Activated T-helper 17 cell treated with anti-CD3 and anti-CD28 coated beads, Interleukin-2, amount 50 U/mL, for 72 hours (primary cell): ENCODE measurements at places on chromosomes 5 and 9.

DNA sequence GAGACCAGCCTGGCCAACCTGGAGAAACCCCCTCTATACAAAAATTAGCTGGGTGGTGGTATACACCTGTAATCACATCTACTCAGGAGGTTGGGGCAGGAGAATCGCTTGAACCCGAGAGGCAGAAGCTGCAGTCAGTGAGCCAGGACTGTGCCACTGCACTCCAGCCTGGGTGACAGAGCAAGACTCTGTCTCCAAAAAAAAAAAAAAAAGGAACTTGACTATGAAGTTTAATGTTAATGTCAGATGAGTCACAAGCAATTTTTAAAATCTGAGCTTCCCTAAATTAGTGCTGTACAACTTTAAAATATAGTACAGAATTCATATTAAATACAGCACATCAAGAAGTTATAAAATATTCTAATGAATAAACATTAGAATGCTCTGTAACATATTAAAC, 1.5 kb downstream of the MEIKIN start:
- no peak for ATAC-seq

- no peak for ATAC-seq
These were observed 76.3 kb upstream of the IQGAP2 start for GRCh38 chr5:76326577-76327302.

GRCh38 chr5:116799401-116799800, 224.8 kb upstream of the SEMA6A start:
- ATAC-seq, result no peak

GRCh38 chr9:75188756-75189155, 100.4 kb downstream of the OSTF1 start:
- peak; percentile 72 for ATAC-seq

- no peak for ATAC-seq
These were observed 390.6 kb downstream of the DNAH5 start for GRCh38 chr5:13553896-13554295.

- no peak for ATAC-seq
These were observed 69.2 kb upstream of the S1PR3 start for GRCh38 chr9:88922091-88922490.

GRCh38 chr9:129013674-129014073, 14.5 kb downstream of the SH3GLB2 start:
- ATAC-seq, result no peak

DNA sequence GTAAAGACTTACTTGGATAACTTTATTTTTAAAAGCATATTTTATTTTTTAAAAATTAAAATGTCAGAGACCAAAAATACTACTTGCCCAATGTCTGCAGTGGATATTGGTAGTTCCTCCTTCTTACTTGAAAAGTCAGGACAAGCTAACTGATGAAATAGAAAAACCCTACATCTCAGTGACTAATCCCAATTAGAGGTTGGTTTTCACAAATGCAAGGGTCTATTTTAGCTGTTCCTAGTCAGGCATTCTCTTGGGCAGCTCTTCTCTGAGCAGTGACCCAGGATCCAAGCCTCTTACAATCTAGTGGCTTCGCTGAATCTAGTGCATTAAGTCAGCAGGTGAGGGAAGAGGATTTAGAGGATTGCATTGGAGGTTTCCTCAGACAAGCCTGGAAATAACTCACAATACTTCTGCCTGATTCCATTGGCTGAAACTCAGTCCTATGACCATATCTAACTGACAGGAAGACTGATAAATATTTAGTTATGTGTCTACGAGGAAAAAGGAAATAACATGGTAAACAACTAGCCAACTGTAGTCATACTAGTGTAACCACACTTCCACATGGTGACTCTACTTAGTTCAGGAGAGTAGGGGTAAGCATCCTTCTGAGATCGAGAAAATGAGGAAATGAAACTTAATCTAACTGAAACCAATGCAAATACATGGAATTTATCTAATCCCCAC, 34.2 kb upstream of the MIER3 start:
- no peak for ATAC-seq

- ATAC-seq, result peak; percentile 26
These were observed 646.8 kb upstream of the WWC1 start for GRCh38 chr5:167644619-167645018.

DNA sequence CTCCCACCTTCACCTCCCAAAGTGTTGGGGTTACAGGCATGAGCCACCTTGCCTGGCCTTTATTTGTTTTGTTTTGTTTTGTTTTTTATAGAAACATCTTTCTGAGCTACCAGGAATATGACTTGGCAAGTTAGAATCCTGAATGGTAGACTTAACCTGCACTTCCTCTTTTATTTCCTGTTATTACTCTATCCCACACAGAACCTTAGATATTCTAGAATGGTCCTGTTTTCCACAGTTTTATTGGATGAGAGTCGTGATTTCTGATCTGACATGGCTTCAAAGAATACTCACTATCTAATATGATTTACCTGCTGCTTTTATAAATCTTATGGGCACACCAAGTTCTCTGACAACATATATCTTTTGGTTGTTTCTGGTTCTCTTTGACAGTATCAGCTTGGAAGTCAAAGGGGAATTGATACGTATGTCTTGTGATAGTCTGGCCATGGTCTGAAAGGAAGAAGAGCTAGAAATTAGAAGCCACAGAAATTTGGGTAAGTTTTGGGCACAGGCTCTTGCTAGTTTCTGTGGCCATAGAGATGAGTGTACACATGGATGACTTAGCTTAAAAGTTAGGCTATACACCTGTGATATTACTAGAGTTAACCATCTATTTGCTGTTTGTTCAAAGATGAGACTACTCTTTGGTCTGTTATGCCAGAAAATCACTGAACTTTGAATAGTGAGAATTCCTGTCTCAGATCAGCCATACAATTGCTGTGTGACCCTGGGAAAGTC, 4.7 kb upstream of the PANK3 start:
- ATAC-seq, result no peak

- ATAC-seq, result peak; percentile 11
These were observed 222.6 kb downstream of the MEF2C start for GRCh38 chr5:88660264-88660946.

DNA sequence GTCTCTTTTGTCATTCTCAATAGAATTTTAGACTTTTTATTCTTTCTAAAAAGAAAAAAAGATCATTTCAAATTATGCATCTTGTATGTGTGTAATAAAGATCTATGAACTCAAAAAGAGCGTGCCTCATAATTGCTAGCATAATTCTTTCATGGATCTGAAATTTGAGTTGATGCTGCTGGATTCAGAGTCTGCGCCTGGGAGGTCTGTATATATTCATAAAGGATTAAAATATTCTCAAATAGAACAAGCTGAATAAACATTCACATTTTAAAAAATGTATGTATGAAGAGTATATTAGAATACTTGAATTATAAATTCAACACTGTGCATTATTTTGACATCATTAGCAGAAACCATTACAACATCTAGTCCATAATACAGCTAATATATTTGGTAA, 297.8 kb upstream of the GRAMD2B start:
- no peak for ATAC-seq

DNA sequence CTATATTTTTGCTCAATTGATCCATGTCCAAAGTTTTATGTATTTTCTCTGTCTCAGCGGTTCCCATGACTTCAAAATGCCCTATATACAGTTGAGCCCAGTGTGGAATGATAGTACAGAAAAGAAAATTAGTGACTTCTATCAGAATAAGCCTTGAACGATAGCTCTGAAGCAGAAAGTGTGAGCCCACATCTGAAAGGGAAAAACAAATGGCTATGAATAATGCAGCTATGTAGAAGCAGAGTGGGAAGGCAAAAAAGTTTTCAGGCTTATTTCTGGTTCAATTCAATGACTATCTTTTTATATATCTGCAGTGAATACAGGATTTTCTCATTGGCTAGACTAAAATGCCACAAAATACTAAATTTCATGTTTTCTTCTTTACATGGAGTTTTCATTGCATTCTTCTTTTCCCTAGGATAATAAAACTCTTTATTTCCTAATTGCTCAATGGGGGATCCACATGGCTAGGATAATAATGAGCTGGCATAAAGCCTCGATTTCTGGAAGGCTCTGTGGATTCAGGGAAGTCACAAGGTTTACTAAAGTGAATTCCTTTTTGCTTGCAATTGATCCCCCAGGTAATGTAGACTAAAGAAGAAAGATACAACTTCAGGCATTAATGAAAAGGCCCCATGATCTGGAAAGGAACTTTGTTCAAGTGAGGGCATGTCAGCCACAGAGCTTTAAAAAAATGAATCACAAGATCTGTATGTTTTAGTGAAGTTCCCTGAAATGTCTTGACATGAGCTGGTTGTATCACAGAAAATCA, 377.0 kb upstream of the RIOK2 start:
- ATAC-seq, result no peak

DNA sequence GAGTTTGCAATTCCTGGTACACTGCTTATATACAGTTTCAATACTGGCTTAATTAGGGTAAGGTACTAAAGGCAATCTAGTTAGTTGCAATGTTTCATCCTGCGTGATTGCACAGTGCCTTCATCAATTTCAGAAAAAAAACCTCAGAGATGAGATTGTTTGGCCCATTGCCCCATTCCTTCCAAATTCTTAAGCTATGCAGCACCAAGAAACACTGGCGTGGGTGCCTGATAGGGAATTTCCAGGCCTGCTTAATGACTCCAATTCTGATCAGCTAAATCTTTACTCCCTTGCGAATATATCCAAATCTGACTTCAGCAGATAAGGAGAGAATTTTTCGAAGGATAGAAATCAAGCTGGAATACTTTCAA, 35.9 kb upstream of the GAS1 start:
- ATAC-seq, result no peak

DNA sequence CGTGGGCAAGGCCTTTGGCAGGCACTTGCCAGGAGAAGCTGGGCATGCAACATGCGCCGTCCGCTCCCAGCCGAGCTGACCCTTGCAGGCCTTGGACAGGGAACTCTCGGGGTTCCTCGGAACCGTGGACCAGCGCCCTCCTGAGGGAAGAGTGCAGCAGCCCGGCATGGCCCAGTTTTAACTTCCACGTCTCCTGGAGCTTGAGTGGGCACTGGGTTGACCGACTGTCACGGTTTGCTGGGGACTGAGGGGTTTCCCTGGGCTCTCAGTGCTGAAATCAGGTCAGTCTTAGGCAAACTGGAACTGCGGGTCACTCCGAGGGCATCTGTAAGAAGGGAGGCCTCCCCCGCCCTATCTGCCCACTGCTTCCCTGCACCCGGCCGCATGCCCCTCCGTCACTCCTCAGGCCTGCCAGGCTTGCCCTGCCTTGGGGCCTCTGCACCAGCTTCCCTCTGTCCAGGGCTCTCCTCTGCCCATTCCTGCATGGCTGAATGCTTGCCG, 87.0 kb upstream of the PHYKPL start:
- ATAC-seq, result no peak

DNA sequence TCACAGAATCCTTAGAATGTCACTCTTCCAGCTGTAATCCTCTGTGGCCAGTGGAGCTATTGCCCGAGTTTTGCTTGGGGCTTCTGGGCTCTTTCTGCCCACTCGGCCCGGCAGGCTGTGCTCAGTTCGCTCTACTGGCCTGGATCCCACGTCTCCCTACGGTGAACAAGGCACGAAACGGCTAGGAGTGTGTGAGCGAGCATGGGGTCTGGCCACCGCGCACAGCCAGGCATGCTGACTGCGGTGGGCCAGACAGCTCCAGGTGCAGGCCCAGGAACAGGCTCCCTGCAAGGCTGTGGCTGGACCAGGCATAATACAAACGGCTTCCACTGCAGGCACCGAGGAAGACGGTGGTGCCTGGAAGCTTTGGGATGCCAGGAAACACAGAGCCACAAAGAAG, 2035.5 kb upstream of the ACO1 start:
- ATAC-seq, result no peak

GRCh38 chr5:122501089-122501435, 189.0 kb downstream of the SNCAIP start:
- ATAC-seq, result no peak

DNA sequence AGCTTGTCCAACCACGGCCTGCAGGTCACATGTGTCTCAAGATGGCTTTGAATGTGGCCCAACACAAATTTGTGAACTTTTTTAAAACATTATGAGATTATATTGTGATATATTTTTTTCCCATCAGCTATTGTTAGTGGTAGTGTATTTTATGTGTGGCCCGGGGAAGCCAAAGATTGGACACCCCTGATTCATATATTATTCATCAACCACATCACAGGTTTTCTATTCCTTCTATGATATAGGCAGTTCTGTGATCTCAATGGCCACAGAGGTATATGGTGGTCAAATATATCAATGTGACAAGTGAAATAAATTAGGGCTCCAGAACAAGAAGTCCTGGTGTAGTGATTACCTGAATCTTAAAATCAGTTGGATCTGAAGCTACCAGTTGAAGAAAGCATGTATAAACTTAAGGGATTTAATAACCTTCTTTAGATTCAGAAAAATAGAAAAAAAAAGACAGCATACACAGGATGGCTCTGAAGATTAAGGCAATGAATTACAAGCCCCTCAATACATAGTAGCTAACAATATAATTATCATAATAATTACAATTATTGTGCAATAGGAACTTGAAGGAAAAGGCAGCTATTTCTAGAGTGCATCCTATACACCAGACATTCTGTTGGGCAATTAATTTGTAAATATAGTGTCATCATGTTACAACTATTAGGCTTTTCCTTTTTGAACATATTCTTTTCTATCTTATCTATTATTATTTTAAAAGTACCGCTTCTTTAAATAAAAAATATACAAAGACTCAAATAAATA, 530.4 kb upstream of the PTPRD start:
- no peak for ATAC-seq

- ATAC-seq, result no peak
These were observed 219.2 kb upstream of the MAP3K1 start for GRCh38 chr5:56596155-56596554.

DNA sequence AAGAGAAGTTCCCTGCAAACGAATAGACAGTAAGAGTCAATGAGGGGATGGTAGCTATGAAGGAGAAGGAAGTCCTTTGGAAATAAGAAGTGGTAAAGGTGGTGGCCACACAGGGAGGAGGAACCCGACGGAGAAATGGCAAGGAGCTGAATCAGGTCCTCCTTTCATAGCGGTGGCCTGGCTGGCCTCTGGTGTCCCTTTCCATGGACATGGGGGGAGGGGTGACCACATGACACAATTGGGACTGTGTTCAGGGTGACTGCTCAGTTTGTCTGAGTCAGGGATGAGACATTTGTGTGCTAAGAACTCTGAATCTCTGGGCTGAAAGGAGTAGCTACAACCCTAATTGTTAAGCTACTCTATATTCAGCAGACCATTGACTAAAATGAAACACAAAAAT, 28.7 kb upstream of the TIMD4 start:
- no peak for ATAC-seq

GRCh38 chr9:97109194-97109811, 70.4 kb upstream of the CTSV start:
- peak; percentile 75 for ATAC-seq

- no peak for ATAC-seq
These were observed 189.2 kb downstream of the MAN2A1 start for GRCh38 chr5:109878887-109879286.
